ENCODE measurements at places on chromosomes 16 and 17.
A peak's percentile ranks its signal among the peaks of the same experiment; 100 is the strongest.

DNA sequence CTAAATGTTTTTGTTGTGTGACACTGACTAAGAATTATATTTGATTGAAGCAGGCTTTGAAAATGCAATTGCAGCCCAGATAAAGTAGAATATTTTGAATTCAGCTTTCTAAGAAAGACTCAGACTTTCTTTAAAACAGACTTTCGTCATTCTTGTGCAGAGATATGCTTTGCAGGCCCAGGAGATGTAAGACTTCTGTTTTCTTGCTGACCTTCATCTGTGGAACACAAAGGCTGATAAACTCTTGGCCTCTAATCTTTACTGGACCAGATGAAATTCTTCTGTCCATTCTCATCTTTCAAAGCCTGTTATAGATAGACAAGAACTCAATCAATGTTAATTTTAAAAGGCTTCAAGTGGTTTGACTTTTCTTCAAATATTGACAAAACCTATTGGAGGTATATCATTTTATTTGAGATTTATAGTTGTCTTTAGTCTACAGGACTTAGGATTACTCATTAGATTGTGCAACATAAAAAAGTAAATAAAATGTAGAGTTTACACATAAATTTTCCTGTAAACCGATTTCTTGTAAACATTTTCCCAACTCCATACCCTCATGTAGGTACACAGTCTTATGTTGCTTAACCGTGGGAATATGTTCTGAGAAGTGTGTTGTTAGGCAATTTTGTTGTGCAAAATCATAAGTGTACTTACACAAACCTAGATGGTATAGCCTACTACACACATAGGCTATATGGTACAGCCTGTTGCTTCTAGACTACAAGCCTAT lies 94.2 kb downstream of the MAP2K4 start:
- peak; percentile 4 for DNase-seq

DNA sequence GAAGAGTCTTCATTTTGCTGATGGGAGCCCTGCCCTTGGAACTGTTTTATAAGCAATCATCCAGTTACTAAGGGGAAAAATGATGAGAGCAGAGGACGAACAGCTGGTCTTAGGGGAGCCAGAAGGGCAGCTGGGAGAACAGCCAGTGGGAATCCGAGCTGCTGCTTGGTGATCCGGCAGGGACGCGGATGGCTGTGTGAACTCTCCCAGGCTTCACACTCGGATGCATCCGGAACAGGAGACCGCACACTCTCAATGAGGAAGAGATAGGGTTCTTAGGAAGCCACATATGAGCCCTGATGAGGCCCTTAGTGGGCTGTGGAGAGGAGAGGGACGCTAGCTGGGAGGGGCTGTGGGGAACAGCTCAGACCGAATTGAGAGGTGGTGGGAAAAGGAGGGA lies 5.0 kb upstream of the CACNG5 start:
- no peak for DNase-seq

DNA sequence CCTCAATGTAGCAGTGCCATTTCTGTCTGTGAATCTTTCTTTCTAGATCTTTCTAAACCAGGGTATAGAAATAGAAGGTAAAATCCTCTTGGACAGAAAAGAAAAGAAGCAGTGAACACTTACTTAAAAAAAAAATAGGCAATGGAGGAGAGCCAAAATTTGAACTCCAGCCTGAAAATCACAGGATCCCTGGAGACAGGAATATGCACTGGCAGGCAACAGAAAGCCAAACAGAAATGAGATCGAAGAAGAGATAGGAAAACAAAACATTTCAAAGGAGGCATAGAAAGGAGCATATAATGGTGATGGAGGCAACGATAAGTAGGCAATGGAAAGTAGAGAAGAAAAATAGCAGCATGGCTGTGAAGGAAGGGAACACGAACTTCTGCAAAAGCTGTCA lies 253.7 kb upstream of the HSBP1 start:
- no peak for DNase-seq

GRCh38 chr16:20920091-20920490 lies 19.5 kb downstream of the LYRM1 start:
- DNase-seq, result no peak

- DNase-seq, result no peak
Measured at GRCh38 chr16:13797718-13798117, 122.2 kb upstream of the ERCC4 start.

Data from bronchial epithelial cell (primary cell).